ENCODE measurements at places on chromosomes 7 and 10. TPM values are rescaled to one million over a fixed set of nuclear protein-coding genes. Genes with fewer than 3 reads are reported as not detected.
A peak's percentile ranks its signal among the peaks of the same experiment; 100 is the strongest.

WEE2 gene
- total RNA-seq = not detected

HPS1 gene
- 12.0 TPM for total RNA-seq

LIPF gene
- total RNA-seq = not detected

DRGX gene
- not detected for total RNA-seq

DNA sequence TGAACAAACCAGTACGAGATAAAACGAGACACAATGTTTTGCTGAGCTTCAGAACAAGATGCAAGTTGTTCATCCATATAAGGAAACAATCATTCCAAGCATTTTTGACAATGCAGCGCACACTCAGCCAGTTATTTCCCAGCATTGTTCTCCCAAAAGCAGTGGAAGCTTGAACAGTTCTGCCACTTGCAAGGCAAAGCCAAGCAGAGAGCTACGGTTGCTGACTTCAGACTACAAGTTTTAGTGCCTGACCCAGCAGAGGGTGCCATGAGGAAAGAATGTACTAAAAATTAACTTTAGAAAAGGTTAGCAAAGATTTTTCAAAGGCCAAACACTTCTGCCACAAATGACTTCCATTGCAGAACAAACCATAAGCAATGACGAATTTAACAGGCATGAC is 152.5 kb downstream of the SLC25A13 start:
- DNase-seq = no peak

DNA sequence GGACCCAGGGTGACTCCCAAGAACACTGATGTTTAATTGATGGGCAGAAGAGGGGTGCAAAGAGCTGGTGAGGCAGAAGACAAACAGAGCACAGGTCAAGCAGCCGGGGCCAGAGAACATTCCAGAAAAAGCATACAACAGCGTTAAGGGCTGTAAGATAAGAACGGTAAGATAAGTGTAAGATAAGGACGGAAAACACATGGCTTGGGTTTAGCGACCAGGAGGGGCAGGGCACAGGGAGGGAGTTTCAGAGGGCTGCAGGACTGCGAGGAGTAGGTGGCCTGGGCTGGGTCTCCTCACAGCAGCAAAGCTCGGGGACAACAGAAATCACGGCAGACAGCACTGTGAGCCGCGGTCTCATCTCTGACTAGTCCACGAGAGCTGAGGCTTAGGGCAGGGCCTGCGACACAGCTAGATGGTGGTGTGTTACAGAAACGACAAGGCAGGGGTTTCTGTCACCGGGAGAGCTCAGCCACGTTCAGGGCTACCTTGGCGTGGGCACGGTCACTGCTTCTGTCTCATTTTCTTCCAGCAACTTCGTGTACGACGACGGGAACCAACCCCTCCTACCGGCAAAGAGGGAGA is 24.6 kb downstream of the BRI3 start:
- no peak for DNase-seq

GRCh38 chr7:4849390-4849789 is 12.4 kb downstream of the PAPOLB start:
- DNase-seq = peak; percentile 30

GRCh38 chr10:87974769-87975168 is 111.3 kb downstream of the PTEN start:
- DNase-seq = no peak

DNA sequence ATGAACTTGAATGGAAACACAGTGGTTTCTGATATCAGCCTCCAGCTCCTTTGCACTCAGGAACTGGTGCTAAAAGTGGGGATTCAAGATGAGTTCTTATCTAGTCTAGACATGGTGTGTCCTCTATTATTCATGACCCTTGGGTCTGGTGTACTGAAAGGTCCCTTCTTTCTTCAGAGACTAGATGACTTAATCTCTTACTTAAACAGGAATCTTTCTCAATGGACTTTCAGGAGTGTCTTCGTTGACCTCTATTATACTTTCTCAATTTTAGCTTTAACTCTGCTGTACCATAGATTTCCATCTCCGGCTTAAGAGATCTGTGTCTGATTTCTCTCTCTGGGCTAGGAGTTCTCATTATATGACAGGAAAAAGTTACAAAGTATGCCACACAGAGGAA is 83.5 kb upstream of the INHBA start:
- no peak for DNase-seq

DNA sequence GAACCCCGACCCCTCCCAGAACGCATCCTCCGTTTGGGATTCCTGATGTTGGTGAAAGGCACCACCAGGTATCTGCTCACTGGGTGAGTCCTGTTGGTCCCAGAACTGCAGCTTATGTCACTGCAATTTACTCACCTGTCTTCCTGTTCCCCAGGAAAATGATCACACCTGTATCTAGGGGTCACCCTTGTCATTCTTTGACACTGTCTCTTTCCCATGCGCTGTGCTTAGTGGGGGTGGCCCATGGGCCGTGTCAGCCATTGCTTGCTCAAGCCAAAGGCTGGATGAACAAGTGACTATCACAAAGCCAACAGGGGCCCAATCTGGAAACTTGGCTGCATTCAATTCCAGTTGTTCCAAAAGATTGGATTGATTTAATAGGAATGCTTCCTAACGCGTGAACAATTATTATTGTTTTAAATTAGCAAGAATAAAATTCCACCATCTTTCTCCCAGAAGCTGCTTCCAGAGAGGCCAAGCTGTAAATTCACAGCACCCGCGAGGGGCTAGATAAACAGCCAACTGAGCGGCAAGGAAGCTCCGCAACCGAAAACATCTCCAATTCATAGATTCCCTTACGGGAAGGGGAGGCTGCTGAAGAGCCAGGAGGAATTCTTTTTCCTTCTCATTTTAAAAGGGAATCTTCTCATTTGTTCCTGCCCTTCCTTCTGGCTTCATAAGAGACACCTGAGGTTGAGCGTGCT is 134.8 kb upstream of the ZMIZ1 start:
- no peak for DNase-seq

- DNase-seq = no peak
These were observed 19.8 kb upstream of the TBL2 start for GRCh38 chr7:73597978-73598782.

Data from tongue (tissue), 3 donors.